ENCODE measurements at places on chromosomes 4 and X. TPM values are rescaled to one million over a fixed set of nuclear protein-coding genes. Genes with fewer than 3 reads are reported as not detected.

DNA sequence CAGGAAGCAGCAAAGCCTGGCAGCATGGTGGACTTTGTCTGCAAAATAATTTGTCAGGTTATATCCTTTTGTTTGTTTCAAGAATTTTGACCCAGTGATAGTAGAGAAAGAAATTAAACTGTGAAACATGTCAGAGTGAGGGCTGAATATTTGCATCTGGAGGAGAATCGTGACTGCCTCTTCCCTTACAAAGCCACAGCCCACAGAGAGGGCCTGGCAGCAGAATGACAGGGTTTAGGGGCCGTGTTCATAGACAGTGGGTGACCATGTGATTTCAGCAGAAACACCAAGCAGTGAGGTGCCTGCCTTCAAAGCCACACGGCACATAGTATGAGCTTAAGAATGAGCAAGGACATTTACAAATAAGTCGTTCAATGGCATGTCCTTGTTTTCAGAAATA lies 24.4 kb upstream of the PLAC8 start:
- no peaks in the 10 kb centered on the region for H3K27me3 ChIP-seq
- H3K4me1 ChIP-seq, result peaks cover 28% of the 10 kb centered on the region
- H3K36me3 ChIP-seq, result peaks cover 39% of the 10 kb centered on the region
- H3K27ac ChIP-seq, result peak overlapping the region; percentile 55

GRCh38 chr4:120977435-120977997 lies 55.0 kb upstream of the PRDM5 start:
- no peak overlapping the region for H3K4me3 ChIP-seq
- peak; percentile 16 for DNase-seq
- H3K4me1 ChIP-seq, result no peaks in the 10 kb centered on the region
- H3K27me3 ChIP-seq, result peaks cover 3% of the 10 kb centered on the region
- H3K27ac ChIP-seq, result no peak overlapping the region

GRCh38 chr4:69383281-69383680 lies 103.0 kb downstream of the UGT2B28 start:
- no peak overlapping the region for H3K4me3 ChIP-seq
- H3K36me3 ChIP-seq, result no peaks in the 10 kb centered on the region
- H3K4me1 ChIP-seq, result no peaks in the 10 kb centered on the region
- H3K27me3 ChIP-seq, result no peaks in the 10 kb centered on the region

- H3K4me1 ChIP-seq, result peaks cover 14% of the 10 kb centered on the region
- peaks cover 8% of the 10 kb centered on the region for H3K36me3 ChIP-seq
- H3K4me3 ChIP-seq, result no peak overlapping the region
- no peak for DNase-seq
- no peak overlapping the region for H3K27ac ChIP-seq
Measured at GRCh38 chr4:26821677-26822503, 38.8 kb upstream of the STIM2 start.

GRCh38 chr4:78369679-78370078 lies 181.9 kb upstream of the ANXA3 start:
- DNase-seq, result no peak
- H3K36me3 ChIP-seq, result no peaks in the 10 kb centered on the region
- no peak overlapping the region for H3K27ac ChIP-seq
- H3K4me3 ChIP-seq, result no peak overlapping the region
- H3K27me3 ChIP-seq, result peaks cover 7% of the 10 kb centered on the region

DNA sequence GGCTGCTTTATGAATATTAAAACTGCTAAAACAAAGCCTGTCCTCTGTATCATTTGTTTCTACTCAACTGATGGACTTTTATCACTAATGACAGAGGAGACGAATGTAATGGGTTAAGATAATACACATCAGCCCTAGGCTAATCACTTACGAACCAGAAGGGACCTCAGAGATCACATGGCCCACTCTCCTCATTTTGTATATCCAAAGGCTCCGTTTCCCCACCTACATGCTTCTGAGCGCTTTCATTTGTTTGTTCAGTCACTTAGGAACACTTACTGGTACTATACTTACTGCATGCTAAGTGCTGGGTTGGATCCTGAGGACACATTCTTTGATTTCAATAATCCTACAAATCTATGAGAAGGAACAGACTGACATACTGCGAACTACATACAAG lies 169.3 kb downstream of the CEP135 start:
- no peak overlapping the region for H3K4me3 ChIP-seq
- no peak for DNase-seq
- no peaks in the 10 kb centered on the region for H3K36me3 ChIP-seq
- no peaks in the 10 kb centered on the region for H3K4me1 ChIP-seq
- H3K27me3 ChIP-seq, result peaks cover 2% of the 10 kb centered on the region

DNA sequence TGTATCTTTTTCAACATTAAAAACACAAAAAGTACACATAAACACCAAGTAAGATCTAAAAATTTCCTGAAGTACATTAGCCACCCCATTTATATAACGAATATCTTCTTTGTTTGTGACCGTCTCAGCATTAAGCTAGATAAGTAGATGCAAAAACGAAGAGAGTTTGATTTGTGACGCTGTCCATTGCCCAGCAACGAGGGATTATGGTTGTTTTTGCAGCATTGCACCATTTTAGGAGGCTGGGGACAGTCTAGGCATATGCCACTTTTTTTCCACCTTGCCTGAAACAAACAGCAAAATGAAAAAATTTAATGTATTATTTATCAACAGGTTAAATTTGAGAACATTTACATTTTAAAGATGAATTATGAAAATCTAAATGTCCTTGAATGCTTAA lies 12.0 kb upstream of the IGSF1 start:
- no peaks in the 10 kb centered on the region for H3K4me1 ChIP-seq
- no peak for DNase-seq
- H3K4me3 ChIP-seq, result no peak overlapping the region
- H3K27me3 ChIP-seq, result peaks cover 2% of the 10 kb centered on the region
- no peak overlapping the region for H3K27ac ChIP-seq
- no peaks in the 10 kb centered on the region for H3K36me3 ChIP-seq

- peaks cover 40% of the 10 kb centered on the region for H3K36me3 ChIP-seq
- no peaks in the 10 kb centered on the region for H3K27me3 ChIP-seq
- peak overlapping the region; percentile 80 for H3K27ac ChIP-seq
- peaks cover 60% of the 10 kb centered on the region for H3K4me1 ChIP-seq
- DNase-seq, result peak; percentile 37
Measured at GRCh38 chr4:26873391-26874026, 12.9 kb downstream of the STIM2 start.

DNA sequence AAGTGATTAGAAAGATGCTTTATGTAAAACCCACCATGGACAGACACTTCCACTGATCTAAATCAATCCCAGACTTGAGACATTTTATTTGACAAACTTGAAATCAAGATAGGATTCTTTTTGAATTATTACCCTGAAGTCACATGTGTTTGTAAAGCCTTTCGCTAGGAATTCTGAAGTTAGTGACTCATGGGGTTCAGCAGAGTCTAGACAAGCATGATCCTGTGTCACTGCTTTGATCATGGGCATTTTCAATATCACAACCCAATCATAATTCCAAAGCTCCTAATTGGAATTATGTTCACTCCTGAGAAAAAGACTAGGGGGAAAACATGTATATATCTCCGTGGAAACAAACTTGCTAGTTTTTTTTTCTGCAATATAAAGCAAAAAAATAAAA lies 67.5 kb upstream of the BMP3 start:
- DNase-seq, result no peak
- H3K36me3 ChIP-seq, result no peaks in the 10 kb centered on the region
- no peaks in the 10 kb centered on the region for H3K27me3 ChIP-seq

DNA sequence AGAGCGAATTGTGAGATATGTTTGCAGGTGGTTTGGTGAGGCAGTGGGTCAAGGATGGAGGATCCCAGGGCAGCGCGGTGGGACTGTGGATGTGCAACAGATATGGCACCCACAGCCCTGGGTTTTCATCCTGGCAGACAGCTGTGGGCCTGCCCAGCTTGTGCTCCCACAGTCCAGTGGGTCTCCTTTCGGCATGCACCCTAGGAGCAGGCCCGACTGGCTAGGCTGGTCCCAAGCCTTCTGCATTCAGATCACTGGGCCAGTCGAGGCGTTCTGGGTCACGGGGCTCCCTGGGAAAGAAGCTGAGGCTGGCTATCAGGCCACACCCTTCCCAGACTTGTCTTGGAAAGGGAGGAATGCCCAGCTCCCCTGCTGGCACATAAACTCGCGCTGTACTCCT lies 2289.6 kb downstream of the ARAP2 start:
- H3K27me3 ChIP-seq, result no peaks in the 10 kb centered on the region
- no peaks in the 10 kb centered on the region for H3K4me1 ChIP-seq
- H3K36me3 ChIP-seq, result no peaks in the 10 kb centered on the region
- no peak overlapping the region for H3K27ac ChIP-seq
- H3K4me3 ChIP-seq, result no peak overlapping the region

DNA sequence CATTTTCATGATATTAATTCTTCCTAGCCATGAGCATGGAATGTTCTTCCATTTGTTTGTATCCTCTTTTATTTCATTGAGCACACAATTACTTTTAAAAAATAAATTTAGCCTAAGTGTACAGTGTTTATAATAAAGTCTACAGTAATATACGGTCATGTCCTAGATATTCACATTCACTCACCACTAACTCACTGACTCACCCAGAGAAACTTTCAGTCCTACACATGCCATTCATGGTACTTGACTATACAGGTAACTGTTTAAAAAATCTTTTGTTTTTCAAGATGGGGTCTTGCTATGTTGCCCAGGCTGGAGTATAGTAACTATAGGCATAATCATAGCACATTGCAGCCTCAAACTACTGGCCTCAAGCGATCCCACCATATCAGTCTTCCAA lies 348.1 kb downstream of the RAPGEF2 start:
- H3K27me3 ChIP-seq, result peaks cover 10% of the 10 kb centered on the region
- H3K27ac ChIP-seq, result no peak overlapping the region
- peaks cover 1% of the 10 kb centered on the region for H3K4me1 ChIP-seq
- H3K36me3 ChIP-seq, result no peaks in the 10 kb centered on the region

DNA sequence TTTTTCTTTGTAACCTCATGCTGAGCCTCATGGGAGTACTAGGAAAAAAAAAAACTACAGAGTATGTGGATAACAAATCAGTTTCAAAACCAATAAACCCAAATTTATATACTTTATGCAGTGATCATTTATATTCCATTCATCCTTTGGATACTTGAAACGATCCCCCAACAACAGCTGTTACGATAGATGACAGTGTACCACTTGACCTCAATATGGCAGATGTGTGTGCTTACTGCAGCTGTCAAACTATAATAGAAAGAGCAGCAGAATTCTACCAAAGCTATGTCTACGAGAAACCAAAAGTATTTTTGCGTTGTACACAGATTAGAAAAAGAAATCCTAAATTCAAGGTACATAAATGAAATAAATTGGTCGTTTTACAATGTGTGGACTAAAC lies 337.8 kb downstream of the PDGFC start:
- H3K27ac ChIP-seq, result no peak overlapping the region
- no peaks in the 10 kb centered on the region for H3K36me3 ChIP-seq
- no peak overlapping the region for H3K4me3 ChIP-seq
- H3K4me1 ChIP-seq, result no peaks in the 10 kb centered on the region
- no peak for DNase-seq

- no peak overlapping the region for H3K4me3 ChIP-seq
- H3K36me3 ChIP-seq, result no peaks in the 10 kb centered on the region
- DNase-seq, result no peak
- no peak overlapping the region for H3K27ac ChIP-seq
- H3K27me3 ChIP-seq, result no peaks in the 10 kb centered on the region
Measured at GRCh38 chr4:68906780-68907137, 44.8 kb downstream of the UGT2A3 start.

GRCh38 chrX:71870208-71871098 lies 40.2 kb upstream of the NHSL2 start:
- no peak overlapping the region for H3K27ac ChIP-seq
- peaks cover 7% of the 10 kb centered on the region for H3K27me3 ChIP-seq
- H3K4me3 ChIP-seq, result no peak overlapping the region
- no peak for DNase-seq

DNA sequence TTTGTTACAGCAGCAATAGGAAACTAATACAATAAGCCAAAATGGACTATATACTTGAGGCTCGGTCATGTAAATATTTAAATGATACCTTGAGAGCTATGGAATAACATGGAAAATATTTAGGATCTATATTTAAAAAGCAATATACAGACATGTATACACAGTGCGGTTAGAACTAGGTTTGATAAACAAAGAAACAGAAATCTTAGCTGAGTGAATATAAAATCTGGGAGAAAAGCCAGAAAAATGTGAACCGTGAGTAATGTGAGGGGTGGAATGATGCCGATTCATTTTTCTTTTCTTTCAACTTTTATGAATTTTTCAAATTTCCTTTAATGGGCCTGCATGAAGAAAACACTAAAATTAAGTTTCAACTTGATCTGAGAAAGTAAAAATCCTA lies 104.1 kb downstream of the ATXN3L start:
- H3K4me3 ChIP-seq, result no peak overlapping the region
- DNase-seq, result no peak
- H3K4me1 ChIP-seq, result peaks cover 2% of the 10 kb centered on the region
- H3K27me3 ChIP-seq, result no peaks in the 10 kb centered on the region
- H3K36me3 ChIP-seq, result no peaks in the 10 kb centered on the region

DNA sequence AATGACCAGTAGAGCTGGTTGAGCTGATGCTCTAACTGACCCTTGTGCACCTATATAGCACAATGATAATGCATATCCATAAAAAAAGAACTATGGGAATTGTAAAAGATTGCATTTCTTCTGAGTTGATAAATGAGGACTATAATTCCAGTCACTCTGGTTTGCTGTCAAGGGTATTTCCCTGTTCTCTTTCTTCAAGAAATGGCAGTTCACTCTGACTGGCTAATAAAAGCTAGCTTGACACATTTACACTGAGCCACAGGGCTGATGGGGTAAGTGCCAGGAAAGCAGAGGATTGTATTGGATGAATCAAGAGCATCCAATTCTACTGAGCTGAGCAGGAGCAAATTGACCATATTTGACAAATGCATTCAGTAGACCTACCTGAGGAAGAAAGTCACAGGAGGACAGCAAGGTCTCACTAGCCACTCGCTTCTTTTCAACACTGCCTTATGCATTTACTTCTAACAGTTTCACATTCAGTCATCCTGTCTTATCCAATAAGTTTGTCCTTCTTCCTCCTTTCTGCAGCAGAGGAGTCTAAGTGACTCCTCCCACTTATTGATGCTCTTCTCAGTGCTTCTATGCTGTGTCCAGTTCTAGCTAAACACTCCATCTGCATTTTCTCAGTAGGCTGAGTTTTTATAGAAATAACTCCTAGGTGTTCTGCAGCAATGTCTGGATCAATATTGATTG lies 43.0 kb downstream of the RBMX2 start:
- no peak for DNase-seq
- H3K4me1 ChIP-seq, result no peaks in the 10 kb centered on the region
- no peak overlapping the region for H3K27ac ChIP-seq
- no peaks in the 10 kb centered on the region for H3K27me3 ChIP-seq
- no peaks in the 10 kb centered on the region for H3K36me3 ChIP-seq
- H3K4me3 ChIP-seq, result no peak overlapping the region

- no peak overlapping the region for H3K4me3 ChIP-seq
- H3K4me1 ChIP-seq, result no peaks in the 10 kb centered on the region
- H3K27ac ChIP-seq, result no peak overlapping the region
- DNase-seq, result no peak
- no peaks in the 10 kb centered on the region for H3K27me3 ChIP-seq
Measured at GRCh38 chr4:22493523-22493922, 22.3 kb downstream of the ADGRA3 start.

The ARR3 gene
- not detected for total RNA-seq

The ZIC3 gene
- total RNA-seq, result not detected

The POF1B gene
- 0.12 TPM for total RNA-seq

The FAM47E gene
- total RNA-seq, result not detected

The TXK gene
- total RNA-seq, result 50.1 TPM

The PDE6B gene
- total RNA-seq, result 15.9 TPM

The KLF8 gene
- total RNA-seq, result 15.2 TPM

The APEX2 gene
- 24.9 TPM for total RNA-seq
